ENCODE measurements at places on chromosomes 5 and 9.

DNA sequence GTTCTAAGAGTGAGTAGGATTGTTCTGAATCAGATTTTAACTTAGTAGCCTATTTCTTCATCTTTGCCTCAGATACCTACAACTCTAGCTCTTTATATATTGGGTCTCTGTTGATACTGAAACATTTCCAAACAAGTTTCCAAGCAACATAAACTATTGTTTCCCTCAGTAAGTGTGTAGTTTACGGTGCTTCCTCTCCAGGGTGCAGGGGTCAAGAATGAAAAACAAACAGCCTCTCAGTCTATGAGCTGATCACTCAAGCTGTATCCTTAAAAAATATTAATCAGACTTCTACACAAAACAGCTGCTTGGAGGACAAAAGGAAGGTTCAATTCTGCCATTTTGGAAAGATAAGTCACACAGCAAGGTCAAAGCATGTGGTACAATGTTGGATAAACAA is 75.0 kb downstream of the ADAMTS12 start:
- no peak for DNase-seq

DNA sequence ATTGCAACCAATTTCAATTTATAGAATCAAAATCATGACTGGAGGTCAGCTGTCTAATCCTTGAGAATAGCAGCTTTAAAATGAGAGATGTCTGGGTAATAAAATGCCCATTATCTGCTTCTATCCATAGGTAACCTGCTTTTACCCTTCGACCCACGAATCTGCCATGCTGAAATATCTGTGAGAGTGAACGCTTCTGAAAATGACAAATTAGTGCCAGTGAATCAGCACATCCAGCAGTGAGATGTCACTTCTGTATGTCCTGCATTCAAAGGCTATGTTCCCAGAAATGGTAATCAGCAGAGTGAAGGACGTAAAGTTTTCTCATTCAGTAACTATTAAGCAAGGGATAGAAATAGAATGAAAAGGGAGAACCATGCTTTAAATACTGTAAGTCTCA is 532.4 kb upstream of the ITGA1 start:
- no peak for DNase-seq

DNA sequence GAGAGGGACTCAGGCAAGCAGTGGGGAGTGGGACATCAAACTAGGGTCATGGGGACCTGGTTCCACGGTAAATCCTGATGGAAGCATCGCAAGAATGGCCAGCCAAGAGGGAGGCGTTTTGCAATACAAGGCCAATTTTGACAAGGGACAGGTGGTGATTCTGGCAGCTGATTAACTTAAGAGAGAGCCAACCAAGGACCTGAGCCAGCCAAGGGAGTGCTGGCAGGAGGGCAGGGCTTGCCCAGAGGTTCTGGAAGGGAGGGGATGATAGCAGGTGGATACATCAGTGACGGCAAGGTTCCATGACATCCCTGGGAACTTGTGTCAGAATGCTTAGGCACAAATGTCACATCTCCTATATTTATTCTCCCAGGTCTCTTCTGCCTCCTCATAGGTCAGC is 32.8 kb upstream of the PUM3 start:
- no peak for DNase-seq

DNA sequence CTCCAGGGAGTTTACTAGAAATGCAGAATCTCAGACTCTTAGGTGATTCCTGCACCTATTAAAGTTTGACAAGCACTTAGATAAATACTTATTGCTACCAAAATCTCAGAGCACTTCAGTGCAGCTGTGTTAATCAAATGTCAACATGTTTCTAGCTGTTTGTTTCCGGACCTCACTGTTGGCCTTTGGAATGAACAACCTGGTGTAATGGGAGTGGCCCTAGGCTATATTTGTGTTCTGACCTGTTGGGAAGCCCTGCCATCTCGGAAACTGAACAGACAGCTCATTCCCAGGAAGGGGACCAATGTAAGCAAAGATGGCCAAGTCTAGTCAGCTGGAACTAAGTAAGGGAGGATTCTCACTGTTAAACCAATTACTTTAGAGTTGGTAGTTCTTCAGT is 145.0 kb upstream of the SLC28A3 start:
- DNase-seq, result no peak

DNA sequence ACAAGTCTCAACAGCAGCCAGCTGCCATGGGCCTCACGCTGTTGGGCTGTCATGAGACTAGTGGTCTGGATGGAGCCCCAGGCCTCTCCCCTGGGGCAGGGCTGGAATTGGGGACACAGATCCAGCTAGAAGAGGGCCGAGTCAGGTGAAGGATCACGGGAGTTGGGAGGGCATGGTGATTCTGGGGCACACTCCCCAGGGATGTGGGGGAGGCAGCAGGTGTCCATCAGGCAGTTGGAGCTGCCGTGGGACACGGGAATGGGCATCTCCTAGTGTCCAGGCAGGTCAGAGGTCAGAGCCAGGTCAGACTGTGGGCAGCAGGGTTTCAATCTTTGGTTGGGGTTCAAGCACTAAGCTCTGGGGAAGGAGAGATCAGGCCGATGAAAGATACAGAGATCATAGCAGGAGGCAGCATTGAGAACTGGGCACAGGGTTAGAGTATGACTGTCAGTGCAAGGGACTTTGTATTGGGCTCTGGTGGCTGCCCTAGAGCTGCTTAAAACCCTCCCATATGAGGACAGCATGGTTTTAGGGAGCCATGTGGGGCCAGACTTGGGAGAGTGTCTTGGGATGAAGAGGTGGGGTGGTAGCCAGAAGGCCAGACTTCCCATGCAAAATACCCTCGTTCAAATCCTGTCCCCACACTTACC is 59.2 kb downstream of the ARHGEF37 start:
- no peak for DNase-seq

- no peak for DNase-seq
Measured at GRCh38 chr9:13179257-13179656, 100.2 kb downstream of the MPDZ start.

DNA sequence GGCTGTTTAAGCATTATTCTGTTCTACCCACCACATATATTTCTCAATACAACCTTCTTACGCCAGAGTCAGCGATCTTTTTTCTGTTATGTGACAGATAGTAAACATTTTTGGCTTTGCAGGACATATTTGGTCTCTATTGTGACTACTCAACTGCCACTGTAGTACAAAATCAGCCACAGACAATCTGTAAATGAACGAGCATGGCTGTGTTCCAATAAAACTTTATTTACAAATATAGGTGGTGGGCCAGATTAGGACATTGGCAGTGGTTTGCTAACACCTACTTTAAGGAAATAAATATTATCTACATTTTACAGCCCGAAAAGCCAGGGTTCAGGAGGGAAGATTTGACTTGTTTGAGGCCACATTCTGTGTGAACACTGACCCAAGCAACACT is 40.2 kb upstream of the FBXW11 start:
- no peak for DNase-seq

GRCh38 chr5:76166886-76167576 is 83.8 kb downstream of the SV2C start:
- DNase-seq, result no peak

DNA sequence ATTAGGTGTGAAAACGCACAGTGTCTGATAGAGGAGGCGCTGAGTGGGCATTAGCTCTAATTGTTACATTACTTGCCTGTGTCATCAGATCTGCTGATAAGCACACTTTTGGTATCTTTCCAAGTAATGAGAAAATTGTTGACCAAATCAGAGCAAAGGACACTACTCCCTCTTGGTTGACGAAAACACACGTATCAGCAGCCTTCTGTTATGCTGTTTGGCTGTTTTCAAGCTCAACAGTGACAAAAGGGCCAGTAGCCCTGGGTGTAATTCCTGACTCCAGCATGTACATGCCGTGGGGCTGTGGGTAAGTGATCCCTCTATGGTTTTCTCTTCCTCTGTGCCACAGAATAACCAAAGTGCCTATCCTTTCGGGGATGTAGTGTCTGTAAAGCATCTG is 151.4 kb downstream of the AUH start:
- no peak for DNase-seq

GRCh38 chr9:112065806-112066606 is 109.1 kb downstream of the SUSD1 start:
- no peak for DNase-seq
